ENCODE measurements at places on chromosomes 11 and 22.

- DNase-seq: no peak
These were observed 5.9 kb upstream of the GRAMD4 start for GRCh38 chr22:46614025-46614931.

- DNase-seq: no peak
These were observed 6.7 kb upstream of the SCARF2 start for GRCh38 chr22:20444325-20444724.

DNA sequence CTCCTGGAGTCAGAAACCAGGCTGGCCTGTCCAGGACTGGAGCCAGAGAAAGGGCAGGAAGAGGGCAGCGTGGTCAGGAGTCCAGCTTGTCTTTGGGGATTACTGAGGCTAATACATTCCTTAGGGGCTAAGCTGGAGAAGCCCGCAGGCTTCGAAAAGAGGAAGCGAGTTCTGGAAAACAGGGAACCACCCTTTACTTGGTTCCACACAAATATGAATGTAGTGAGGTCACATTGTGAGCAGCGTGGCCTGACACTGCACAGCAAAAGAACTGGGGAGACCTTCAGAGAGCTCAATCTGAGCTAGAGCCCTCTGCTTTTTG lies 132.3 kb downstream of the CEP164 start:
- no peak for DNase-seq

DNA sequence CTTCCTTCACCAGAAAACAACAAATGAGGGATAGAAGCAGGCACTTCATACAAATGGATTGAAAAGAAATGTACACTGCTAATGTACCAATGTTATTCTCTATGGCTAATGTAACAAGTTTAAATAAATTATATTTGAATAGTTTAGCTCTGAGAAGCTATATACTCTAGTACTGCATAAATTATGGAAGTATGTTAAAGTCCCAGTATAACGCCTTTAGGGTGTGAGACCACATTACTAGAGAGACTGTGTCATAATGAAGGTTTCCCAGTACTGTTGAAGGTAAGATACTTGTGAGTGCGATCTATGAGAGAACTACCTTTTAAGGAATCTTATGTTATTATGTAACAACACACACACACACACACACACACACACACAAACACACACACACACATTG lies 39.8 kb upstream of the GAB2 start:
- no peak for DNase-seq

DNA sequence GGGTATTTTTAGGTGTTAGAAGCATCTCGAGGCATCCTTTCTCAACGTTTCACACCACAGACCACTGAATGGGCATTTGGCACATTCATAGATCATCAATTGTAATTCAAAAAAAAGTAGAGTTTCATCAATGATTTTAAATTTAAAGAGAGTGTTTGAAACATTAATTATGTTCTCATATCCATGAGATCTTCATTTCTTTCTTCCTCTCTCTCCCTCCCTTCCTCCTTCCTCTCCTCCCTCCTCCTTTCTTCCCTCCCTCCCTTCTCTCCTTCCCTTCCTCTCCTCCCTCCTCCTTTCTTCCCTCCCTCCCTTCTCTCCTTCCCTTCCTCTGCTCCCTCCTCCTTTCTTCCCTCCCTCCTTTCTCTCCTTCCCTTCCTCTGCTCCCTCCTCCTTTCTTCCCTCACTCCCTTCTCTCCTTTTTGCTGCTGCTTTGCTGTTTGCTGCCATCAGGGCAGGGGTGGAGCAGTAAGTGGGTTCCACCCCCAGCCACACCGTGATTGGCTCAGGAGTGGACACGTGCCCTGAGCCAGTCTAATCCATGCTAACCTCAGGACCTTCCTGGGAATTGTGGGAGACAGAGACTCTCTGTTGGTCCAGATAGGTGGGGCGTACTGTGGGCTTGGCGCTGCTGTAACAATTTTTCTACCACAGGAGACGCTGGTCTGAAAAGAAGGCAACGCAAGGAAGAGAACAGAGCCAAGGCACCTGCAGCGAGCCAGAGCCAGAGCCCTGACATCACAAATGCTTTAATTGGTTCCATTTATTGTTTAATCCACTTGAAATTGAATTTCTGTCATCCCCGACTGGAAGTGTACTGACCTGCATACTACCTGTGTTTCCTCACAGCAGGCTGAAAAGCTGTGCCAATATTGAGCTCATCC lies 33.7 kb upstream of the APOBEC3A start:
- peak; percentile 8 for DNase-seq

GRCh38 chr11:131656179-131656838 lies 285.9 kb downstream of the NTM start:
- DNase-seq: no peak

- DNase-seq: no peak
These were observed 100.7 kb upstream of the BIRC3 start for GRCh38 chr11:102216433-102217075.

- no peak for DNase-seq
These were observed 54.0 kb upstream of the PRDM11 start for GRCh38 chr11:45092404-45092785.

GRCh38 chr11:47857892-47858543 lies 9.9 kb upstream of the NUP160 start:
- peak; percentile 55 for DNase-seq

DNA sequence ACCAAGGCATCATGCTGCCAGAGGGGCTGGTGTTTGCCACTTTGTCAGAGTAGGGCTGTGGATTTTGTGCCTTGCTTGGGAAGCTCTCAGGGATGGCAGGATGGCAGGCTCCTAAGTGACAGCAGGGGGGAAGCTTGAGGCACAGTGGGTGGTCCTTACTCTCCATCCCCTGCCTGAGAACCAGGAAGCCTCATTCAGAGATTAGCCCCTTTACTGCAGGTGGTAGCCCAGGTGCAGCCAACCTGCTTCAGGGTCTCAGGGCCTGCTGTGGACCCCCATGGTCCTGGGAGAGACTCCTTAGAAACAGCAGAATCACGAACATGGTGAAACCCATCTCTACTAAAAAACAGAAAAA lies 8.9 kb upstream of the ST3GAL4 start:
- DNase-seq: no peak

- no peak for DNase-seq
These were observed 1354.4 kb downstream of the LRRC4C start for GRCh38 chr11:40104941-40105550.

DNA sequence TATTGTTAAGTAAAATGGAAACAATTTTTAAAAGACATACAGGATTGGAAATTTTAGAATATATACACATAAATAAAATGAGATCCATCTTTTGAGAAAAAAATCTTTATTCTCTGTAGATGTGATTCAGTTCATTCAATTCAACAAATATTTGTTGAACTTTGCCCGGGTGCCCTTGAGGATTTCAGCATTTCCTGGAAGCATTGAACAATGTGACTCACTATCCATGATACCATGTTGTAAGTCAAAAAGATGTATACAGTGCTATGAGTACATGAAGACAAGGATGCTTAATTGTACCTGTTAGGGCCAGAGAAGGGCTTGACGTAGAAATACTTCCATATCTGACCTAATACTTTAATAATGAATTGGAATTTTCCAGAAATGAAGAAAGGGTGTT lies 353.7 kb downstream of the METTL15 start:
- no peak for DNase-seq

GRCh38 chr22:49954991-49955580 lies 5.5 kb upstream of the PIM3 start:
- DNase-seq: no peak

GRCh38 chr22:36926721-36927435 lies 13.4 kb downstream of the CSF2RB start:
- no peak for DNase-seq

DNA sequence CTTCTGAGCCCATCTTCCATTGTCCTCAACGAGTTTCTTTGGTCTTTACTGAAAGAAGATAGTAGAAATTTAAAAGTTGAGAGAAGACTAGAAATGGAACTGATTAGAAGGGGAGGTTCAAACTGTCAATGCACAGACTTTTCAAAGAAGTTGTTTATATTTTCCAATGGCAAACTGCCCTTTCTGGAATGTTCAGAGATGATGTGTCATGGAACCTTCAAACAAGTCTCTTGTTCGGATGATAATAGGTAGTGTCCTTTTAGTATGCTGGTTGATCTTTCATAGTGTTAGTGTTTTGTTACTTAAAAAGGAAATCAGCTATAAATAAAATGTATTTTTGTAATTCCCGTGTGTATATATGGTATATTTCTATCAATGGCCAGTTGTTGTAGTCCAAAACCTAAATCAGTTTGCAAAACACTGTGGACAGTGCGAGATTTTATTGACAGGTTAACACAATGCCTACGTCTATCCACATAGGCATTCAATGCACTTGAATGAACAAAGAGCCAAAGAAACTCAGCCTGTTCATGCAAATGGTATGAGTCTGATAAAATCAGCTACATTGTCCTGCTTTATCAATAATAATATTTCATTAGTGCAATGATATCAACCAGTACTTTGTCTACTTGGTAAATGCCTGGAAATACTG lies 30.9 kb downstream of the C11orf91 start:
- no peak for DNase-seq

- DNase-seq: no peak
These were observed 1.3 kb upstream of the BARX2 start for GRCh38 chr11:129374081-129374992.

DNA sequence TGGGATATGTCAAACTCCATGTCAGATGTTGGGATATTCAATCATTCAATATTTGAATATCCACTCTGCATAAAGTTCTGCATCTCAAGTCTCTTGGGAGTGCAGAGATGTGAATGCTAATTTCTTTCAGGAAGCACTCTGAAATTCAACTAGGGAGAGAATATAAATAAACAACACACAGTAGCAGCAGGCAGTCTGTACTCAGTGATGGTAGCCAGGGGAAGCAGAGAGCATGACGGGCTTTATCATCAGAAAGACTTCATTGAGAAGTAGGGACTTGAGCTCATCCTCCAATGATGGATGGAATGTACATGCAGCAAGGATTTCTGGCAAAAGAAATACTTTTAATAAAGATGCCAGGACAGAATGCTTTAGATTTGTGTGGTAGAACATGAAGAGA lies 9.8 kb upstream of the TEAD1 start:
- no peak for DNase-seq

- DNase-seq: no peak
These were observed 3.5 kb upstream of the LARGE1 start for GRCh38 chr22:33923660-33924246.

GRCh38 chr11:69904974-69905535 lies 85.8 kb upstream of the FGF3 start:
- no peak for DNase-seq

- DNase-seq: no peak
These were observed 12.0 kb upstream of the RFPL2 start for GRCh38 chr22:32216911-32217310.

DNA sequence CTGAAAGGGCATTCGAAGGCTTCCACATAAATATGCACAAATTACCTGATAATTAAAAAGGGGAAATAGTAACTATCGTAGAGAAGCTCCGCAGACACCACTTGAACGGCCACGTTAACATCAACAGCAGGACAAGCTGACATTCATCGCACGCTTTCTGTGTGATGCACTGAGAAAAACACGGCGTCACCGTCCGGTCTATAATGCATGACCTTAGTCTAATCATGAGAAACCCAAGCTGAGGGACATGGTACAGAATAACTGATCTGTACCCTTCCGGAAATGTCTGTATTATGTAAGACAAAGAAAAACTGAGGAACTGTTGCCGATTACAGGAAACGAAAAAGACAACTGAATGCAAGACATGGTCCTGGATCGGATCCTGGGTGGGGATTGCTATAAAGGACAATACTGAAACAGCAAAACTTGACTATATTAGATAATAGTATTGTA lies 678 bp upstream of the RANGAP1 start:
- no peak for DNase-seq

DNA sequence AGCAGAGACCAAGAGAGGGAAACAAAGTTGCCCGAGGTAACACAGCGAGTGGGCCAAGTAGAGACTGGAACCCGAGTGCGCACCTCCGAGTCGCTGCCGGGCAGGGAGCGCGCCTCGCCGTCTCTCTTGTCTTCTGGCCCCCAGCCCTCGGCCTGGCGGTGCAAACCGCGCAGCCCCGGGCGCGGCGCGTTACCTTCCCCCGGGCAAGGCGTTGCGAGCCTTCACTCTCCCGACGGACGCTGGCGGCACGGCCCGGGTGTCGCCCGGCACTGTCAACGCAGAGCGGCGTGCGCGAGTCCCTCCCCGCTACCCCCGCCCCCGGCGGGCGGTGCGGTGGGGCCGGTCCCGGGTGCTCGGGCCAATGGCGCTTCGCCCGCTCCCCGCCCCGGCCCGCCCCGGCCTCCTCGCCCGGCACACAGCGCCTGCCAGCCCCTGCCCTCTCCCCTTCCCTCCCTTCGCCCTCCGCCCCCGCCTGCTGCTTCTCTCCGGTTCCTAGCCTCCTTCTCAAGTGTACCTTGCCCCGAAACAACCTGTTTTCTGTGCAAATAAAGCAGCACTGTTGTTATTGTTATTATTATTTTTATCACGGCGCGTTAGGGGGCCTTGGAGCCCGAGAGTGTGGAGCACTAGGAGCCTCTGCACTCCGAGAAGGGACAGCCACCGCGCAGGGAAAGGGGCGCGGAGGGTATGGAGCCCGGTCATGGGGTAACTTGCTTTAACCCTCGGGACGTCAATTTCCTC lies at the start of gene SYTL2:
TSS of gene SYTL2 (minus strand) at position 271 of the 741 bp plus-strand sequence. CDS start 53,416 bp downstream, outside the sequence.
- DNase-seq: no peak

DNA sequence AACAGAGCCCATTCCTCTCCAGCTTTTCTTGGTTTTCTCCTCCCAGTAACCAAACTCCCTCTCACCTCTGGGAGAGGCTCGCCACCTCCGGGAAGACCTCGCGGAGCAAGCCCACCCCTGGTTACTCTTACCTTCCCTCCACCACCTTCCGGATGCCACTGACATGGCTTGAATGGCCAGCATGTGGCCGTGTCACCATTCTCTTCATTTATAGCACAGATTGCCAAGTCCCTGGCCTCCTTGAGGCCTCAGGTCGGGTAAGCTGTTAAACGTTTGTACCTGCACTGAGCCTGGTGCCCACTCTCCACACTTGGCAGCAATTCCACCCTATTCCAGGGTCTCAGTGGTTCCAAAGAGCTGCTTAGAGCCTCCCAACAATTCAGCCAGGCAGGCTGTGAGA lies 8.0 kb upstream of the FXYD2 start:
- DNase-seq: no peak

Measured in AG09309 (cell line).